Stimulated activated CD8-positive, alpha-beta memory T cell treated with anti-CD3 and anti-CD28 coated beads, Interleukin-4, amount 100 ng/mL, for 1 hour (primary cell): ENCODE measurements at places on chromosomes 4 and X.
A peak's percentile ranks its signal among the peaks of the same experiment; 100 is the strongest.

DNA sequence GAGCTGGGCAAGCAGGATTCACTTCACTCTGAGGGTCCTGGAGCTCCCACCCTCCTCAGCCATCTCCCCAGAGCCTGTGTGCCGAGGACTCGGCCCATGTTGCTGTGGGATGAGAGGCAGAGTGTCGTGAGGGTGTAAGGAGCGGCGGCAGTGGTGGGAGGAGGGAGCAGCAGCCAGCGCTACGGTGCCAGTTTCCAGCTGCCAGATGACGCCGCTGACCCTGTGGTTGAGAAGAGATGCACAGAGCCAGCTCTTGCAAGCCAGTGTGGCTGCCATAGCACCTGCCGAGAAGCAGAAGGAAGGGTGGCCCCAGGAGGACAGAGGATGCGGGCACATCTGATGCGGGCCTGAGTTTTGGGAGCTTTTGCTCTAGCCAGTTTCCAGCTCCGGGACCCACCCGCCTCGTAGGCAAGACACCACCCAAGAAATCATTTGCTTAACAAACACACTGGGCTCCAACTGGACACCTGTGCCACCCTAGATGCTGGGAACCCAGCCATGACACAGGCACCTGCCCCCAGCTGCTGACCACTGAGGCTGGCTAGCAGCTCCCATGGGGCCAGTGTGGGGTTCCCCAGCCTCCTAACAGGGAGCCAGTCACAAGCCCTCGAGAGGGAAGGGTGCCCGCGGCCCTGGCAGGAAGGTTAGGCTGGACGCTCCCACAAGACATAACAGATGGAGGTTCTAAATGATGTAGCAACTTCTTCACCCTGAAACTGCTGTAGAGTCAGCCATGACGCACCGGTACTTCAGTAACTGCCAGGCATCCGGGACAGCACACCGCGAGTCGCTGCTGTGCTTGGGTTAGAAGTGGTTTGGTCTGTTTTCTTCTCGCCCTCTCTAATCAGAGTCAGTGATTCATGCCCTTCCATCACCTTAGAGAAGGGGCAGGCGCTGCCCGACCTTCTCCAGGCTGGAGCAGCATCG lies 8.9 kb downstream of the MSANTD1 start:
- no peak for DNase-seq

GRCh38 chr4:173403051-173403450 lies 4.1 kb upstream of the SCRG1 start:
- DNase-seq: no peak

GRCh38 chrX:152725409-152725808 lies 8.1 kb downstream of the CSAG1 start:
- no peak for DNase-seq

GRCh38 chr4:13678186-13678924 lies 50.8 kb upstream of the BOD1L1 start:
- DNase-seq: no peak

DNA sequence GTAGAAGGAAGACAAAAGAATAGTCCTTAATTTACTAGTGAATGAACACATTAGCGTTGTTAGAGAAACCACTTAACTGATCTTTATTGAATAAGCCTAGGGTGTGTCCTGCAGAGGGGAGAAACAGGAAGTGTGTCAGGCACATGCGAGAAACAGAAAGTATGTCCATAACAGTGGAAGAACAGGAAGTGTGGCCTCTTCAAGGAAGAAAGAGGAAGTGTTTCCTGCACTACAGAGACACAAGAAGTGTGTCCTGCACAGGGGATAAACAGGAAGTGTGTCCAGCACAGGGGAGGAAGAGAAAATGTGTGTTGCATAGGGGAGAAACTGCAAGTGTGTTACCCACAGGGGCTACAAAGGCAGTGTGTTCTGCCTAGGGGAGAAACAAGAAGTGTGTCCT lies 539.6 kb upstream of the PRKX start:
- no peak for DNase-seq

- DNase-seq: no peak
Observed at GRCh38 chr4:101807351-101807750, 16.8 kb downstream of the BANK1 start.

- no peak for DNase-seq
Observed at GRCh38 chr4:650951-651883, 22.9 kb downstream of the ATP5ME start.

DNA sequence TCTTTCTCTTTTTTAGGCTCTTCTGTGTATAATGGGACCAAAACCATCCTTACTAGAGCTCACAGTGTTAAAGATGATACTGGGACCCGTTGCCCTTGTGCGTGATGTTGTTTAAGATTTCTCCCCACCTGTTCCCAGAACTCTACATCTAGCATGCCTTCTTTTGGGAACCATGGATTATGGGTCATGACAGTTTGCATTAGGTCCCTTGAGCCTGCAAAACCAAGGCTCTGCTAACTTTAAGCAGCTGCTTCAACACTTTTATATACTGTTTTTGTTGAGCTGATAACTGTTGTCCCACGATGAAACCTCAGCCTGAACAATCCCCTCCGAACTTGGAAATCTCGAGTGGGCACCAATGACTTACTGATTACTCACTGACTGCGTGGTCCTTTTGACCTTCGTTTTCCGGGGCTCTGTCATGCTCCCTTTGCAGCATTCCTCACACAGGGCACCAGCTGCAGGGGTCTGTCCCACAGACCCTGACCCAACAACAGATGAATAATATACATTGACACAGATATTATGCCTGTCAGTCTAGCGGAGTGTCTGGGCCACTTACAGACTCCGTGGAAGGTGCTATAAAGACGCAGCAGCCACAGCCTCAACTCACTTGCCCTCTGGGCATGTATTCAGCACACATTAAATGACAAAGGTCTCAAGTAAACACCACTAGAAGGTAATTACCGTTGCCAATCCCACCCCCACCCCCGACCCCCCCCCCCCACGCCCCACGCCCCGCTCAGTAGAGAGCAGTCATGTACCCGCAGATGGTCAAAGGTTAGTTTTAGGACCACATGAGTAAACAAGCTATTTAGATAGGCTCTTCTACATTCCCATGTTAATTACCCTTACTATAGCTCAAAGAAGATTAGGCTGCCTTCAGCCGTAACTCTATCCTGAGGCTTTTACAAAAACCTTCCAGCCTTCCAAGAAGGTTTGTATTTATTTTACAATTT lies 162.0 kb upstream of the WDFY3 start:
- no peak for DNase-seq

DNA sequence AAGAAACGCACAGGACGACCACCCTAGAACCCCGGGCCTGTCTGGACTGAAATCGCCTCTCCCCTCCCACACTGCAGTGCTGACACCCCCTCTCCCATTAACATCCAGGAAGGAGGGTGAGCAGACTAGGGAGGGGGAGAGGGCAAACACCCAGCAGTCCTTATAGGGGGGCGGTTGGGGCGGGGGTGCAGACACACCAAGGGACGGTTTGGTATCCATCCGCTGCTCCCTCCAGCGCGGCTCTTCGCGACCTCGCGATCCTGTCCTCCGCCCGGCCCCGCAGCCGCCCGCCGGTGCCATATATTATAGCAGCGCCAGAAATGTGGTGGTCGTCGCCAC lies 411 bp upstream of the GPRASP1 start:
- no peak for DNase-seq

GRCh38 chr4:13533670-13534343 lies 10.5 kb downstream of the NKX3-2 start:
- DNase-seq: no peak

GRCh38 chr4:114209584-114209983 lies 230.1 kb upstream of the ARSJ start:
- no peak for DNase-seq

DNA sequence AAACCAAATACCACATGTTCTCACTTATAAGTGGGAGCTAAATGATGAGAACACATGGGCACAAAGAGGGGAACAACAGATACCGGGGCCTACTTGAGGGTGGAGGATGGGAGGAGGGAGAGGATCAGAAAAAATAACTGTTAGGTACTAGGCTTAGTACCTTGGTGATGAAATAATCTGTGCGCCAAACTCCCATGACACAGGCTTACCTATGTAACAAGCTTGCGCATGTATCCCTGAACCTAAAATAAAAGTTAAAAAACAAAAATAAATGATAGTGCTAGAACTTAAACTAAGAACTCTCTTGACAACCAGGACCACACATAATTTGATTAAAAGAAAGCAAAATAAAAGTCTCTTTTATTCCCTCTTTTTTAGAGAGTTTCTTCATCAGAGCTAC lies 150.6 kb downstream of the CHIC2 start:
- no peak for DNase-seq

DNA sequence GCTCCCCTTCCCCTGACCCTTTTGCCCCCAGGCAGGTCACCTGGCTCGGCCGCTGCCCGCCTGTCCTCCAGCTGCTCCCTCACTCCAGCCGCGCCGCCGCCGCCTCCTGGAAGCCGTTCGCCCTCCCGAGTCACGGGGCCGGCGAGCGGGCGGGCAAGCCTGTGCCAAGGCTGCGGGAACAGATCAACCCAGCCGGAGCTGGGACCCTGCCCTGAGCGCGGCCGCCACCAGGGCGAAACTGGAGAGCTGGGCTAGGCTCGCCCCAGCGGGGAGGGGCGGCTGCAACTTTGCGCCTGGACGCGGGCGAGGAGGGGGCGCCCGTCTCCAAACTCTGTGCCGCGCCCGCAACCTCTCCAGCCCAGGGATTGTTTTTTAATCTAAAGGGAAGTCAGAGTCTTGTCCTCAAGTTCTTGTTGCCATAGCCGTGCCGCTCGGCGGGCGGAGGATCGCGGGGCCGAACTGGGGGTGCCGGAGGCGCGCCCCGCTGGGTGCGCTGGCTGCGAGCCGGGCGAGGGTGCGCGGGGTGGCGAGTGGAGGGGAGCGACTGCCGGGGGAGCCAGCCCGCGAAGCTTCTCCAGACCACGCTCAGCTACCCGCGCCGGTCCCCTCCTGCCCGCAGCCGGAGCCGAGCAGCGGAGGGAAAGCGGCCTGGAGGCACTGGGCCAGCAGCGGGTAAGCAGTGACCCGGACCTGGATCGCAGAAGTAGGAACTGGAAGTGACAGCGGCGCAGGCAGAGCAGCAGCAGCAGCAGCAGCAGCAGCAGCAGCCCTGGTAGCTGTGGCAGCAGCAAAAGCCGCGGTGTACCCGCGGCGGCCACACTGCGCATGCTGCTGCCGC lies 13.4 kb downstream of the ARHGEF6 start:
- DNase-seq: no peak

DNA sequence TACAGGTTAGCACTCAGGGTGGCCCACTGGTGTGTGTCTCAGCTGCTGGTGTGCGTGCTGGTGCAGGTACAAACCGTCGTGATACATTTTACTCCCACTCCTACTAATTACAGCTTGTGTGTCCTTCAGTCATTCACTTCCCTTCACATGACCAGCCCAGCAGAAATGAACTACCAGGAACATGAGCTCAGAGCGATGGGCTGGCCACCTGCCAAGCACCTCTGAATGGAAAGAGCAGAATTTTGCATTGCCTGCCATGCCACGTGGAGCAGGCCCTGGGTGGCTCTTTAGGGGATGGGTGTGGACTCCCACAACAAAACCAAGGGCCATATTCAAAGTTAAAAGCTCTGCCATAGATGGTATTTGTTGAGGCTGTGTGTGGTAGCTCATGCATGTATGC lies 58.9 kb upstream of the PGM2 start:
- DNase-seq: no peak

DNA sequence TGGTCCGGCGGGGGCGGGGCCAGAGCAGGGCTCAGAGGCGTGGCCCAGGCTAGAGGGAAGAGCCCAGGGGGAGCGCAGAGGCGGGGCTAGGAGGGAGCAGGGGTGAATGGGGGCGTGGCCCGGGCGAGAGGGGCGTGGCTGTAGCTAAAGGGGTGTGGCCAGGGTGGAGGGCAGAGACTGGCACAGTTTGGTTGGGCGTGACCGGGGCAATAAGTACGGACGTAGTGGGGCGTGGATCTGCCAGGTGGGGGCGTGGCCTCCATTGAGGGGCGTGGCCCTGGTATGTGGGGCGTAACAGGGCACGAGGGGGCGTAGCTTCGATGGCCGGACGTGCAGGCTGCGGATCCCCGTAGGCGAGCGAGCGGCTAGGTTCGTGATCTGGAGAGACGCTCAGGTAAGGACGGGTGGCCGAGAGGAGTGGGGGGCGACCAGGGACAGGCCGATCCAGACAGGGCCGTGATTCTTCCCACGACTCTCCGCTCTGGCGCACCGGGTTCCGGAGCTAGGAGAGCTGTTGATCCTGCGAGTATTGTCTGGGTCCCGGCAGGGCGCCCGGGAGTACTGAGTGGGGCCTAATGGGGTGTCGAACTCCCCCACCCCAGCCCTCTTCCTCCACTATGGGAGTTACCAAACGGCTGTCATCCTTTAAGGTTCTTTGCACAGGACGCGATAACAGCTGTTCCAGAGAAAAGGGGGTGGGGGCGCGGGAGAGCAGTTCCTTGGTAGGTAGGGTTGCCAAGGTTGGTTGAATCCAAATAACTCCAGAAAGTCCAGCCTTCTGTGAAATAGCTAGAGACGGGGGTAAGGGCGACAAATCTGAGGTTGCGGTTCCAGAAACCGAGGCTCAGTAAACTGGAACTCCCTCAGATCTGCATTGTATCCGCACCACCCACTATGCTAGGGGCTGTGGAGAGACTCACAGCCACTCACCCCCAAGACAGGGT lies at the start of gene CA5B:
Gene CA5B, plus strand, starts transcription at position 312 of the 944 bp plus-strand sequence. CDS start 11,754 bp downstream, outside the sequence.
- peak; percentile 95 for DNase-seq

- no peak for DNase-seq
Observed at GRCh38 chrX:113929004-113929403, 654.9 kb upstream of the HTR2C start.

- DNase-seq: no peak
Observed at GRCh38 chr4:125994024-125994423, 679.3 kb downstream of the FAT4 start.

GRCh38 chr4:158930639-158930972 lies 161.8 kb downstream of the FNIP2 start:
- DNase-seq: no peak

GRCh38 chrX:151970661-151971060 lies 3.8 kb downstream of the GABRE start:
- no peak for DNase-seq
